Kidney capillary endothelial cell (primary cell): ENCODE measurements at places on chromosomes 2 and 18.

- no peak for DNase-seq
These were observed 7.6 kb downstream of the ITGA6 start for GRCh38 chr2:172434821-172435605.

- no peak for DNase-seq
These were observed 195.7 kb downstream of the ZFP36L2 start for GRCh38 chr2:43030551-43031307.

GRCh38 chr2:136787970-136788369, 22.6 kb downstream of the THSD7B start:
- no peak for DNase-seq

GRCh38 chr2:237552908-237553307, 13.5 kb upstream of the PRLH start:
- no peak for DNase-seq

- peak; percentile 92 for DNase-seq
These were observed at the start of gene MAP4K3 for GRCh38 chr2:39436592-39437521. MAP4K3 (minus strand) TSS chr2:39437285; CDS start chr2:39436987, 298 bp downstream.

DNA sequence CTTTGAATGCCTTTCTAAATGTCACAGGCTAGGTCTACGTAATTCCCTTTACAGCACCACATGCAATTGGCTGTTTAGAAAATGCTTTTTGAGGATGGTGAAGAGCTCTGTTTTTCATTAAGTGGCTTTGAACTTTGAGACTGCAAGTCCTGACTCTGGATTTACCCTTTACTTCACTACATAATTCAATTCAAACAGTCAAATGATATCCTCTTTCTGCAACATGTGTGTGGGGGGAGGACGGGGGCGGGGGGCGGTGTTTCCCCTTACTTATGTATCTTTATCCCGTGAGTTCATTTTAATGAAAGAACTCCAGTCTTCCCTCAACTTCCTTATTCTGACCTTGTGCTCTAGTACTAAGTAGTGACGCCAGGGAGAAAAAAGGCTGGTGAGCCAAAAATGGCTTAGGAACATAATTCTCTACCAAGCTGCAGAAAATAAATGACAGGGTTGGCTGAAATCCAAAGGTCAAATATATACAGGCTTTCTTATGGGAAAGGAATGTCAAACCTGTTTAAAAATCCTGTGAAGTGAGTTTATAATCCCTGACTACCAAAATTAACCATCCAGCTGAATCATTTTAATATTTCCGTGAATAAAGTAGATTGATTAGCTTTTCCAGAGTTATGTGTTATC, 119.6 kb downstream of the SLC8A1 start:
- peak; percentile 88 for DNase-seq

DNA sequence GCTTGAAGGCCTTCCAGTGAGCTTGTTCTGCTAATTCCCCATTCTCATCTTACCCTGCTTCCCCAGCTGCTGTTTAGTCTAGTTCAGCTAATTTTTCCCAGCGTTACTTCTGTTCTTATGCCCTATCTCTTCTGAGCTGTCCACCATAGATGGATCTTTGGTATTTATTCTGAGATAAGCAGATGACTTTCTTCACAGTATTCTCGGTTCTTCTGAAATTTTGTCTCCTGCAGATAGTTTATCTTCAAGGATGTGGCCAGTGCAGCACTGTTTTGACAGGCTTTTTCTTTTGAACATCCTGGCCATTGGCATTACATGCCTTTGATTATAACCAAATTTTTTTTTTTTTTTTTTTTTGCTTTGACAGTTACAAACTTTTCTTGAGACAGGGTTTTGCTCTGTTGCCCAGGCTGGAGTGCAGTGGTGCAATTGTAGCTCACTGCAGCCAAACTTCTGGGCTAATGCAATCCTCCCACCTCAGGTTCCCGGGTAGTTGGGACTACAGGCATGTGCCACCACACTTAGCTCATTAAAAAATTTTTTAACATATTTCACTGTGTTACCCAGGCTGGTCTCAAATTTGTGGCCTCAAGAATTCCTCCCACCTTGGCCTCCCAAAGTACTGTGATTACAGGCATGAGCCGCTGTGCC, 134.2 kb downstream of the WDSUB1 start:
- DNase-seq: no peak

DNA sequence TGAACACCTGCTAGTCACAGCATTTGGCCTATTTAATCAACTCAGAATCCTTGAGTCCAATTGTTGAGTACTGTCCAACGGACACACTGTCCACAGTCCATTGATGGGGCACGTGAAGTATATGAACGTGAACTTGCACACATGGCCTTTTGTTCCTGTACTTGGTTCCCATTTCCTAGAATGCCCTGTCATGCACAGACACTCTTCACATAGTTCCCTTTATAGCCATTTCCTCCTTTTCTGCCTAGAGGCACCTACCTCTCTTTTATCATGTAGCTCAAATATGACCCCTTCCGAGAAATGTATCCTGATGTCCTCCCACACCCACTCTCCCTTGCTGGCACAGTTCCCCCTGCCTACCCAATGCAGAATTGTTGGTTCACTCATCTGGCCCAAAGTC, 8.7 kb upstream of the CRYGA start:
- DNase-seq: no peak

- no peak for DNase-seq
These were observed 424.6 kb upstream of the VRK2 start for GRCh38 chr2:57622009-57622408.

GRCh38 chr2:110823165-110823564, 90.8 kb downstream of the ACOXL start:
- no peak for DNase-seq

- DNase-seq: no peak
These were observed 79.3 kb downstream of the PLA2R1 start for GRCh38 chr2:159982842-159983785.

DNA sequence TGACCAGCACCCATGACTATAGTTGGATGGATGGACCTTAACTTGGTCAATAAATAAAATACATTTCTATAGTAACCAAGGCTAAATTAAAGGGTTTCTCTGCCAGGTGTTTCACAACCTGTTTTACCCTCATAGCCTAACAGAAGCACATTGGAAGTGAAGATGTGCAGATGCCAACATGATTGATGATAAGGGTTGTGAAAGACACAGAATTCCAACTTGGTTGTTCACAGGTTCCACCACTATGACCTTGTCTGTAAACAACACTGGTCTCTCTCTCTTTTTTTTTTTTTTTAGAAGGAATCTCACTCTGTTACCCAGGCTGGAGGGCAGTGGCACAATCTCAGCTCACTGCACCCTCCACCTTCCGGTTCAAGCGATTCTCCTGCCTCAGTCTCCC, 37.5 kb upstream of the PTH2R start:
- DNase-seq: no peak

DNA sequence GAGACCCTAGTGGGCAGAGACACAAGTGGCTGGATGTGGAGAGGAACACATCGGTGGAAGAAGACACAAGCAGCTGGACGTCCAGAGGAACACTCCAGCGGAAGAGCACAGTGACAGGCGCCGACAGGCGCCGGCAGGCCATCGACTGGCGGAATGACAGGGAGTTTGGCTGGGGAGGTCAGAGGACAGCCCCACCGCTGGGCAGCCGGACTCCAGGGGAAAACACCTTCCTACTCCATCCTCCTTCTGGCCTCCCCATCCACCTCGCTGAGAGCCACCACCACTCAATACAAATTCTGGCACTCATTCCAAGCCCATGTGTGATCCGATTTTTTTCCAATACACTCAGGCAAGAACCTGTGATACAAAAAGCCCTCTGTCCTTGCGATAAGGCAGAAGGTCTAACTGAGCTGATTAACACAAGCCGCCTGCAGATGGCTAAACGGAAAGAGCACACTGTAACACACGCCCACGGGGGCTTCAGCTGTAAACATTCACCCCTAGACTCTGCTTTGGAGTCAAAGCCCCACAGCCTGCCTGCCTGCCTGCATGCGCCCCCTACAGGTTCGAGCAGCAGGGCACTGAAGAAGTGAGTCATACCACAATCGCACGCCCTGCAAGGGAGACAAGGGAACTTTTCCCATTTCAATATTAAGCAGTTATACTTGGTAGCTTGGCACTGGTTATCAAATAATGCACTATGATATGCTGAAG, 50.2 kb upstream of the LRP1B start:
- no peak for DNase-seq

- no peak for DNase-seq
These were observed 20.9 kb upstream of the TFPI start for GRCh38 chr2:187574969-187575750.

DNA sequence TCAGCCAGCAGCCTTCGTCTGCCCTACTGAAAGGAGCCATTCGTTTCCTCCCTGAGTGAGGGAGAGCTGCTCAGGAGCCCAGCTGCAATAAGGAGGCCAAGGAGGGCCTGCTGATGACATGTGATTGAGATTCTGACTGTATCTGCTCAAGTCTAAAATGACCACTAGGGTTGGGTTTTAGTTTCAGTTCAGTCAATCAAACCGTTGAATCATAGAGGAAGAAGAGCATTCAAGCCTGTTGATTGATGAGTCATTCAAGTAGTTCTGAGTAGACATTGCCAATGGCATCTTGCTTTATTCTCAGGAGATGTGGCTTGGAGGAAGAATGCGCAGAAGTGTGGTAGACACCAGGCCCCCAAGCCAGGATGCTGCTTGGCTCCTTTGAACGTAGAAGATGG, 19.9 kb upstream of the BCL2L11 start:
- peak; percentile 6 for DNase-seq

DNA sequence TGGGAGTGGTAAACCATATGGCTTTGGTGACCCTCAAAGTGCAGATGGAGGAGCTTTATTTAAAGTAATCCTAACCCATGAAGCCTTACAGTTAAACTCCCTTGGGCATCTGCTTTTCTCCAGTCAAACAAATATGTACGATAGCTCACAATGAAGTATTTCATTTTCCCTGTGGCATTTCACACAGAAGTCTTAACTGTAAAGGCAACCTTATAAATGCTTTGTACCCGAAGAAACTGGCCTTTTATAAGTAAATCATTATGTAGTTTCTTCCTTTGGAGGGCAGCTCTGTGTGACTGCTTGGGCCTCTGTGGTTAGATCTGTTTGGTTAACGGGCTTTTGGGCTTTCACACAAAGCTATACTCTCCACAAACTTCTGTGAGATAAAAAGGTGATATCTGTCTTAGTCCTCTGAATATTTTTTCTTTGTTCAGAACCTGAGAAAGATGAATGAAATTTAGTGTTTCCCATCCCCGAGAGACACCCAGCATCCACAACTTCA, 46.6 kb downstream of the SCN1A start:
- DNase-seq: no peak

DNA sequence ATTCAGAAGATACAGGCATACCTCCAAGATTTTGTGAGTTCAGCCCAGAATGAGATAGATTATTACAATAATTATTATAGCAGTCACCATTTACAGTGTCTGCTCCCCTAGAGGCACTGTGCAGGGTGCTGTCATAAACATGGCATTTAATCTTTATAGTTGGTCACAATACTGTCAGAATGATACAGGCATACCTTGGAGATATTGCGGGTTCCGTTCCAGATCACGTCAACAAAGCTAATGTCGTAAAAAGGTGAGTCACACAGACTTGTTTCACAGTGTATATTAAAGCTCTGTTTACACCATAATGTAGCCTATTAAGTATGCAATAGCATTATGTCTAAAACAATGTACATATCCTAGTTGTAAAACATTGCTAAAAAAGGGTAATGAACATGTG, 45.6 kb downstream of the ZRANB3 start:
- DNase-seq: no peak

DNA sequence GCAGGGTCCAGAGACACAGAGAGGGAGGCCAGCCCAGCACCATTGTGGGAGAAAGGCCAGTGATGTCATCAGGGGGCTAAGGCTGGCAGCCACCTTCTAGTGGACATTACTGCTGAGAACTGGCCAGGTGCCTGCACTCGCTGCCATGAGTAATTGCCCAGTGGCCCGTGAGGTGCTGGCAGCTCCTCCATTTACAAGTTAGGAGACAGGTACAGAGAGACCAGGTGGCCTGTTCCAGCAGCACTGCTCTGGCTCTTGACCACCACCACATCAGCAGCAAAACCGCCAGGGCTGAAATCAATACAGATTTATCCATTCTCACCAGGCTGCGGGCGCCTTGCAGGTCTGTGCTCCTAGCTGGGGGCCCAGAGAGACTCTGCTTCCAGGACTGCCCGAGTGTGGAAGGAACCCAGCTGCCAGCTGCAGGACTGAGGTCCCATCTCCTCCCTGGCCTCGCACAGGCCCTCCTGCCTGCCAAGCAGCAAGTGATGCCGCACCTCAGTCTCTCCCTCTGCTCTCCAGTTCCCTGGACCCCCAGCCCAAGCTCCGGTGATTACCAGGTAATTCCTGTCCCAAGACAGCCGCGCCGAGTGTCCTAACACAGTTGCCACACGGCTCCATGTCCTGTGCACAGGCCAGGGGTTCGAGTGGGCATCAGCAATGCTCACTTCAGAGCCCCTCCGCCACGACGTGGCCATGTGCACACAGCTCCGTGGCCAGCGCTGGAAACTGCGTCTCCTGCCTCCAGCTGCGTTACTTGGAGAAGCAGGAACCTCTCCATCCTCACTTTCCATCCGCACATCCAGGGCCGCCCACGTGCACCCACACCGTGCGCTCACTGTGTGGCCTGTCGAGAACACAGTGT, 101.0 kb upstream of the CTDP1 start:
- DNase-seq: no peak

DNA sequence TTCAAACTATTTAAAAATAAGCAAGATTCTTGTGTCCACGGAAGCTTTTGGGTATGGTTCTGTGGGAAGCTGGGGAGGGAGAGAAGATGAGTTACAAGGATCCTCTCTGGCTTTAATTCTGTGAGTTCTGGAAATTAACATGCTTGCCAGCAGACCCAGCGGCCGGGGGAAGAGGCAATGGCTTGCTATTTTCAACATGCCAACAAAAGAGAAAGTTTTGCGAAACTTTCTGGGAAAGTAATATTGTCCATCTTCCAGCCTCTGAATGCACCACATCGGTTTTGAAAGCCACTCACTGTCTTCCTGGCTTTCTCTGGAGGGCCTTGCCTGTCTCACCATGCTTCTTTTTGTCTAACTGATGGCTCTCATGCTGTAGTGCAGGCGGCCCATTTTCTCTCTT, 85.7 kb downstream of the EN1 start:
- no peak for DNase-seq

GRCh38 chr2:6982934-6983589, 65.8 kb downstream of the RNF144A start:
- no peak for DNase-seq

DNA sequence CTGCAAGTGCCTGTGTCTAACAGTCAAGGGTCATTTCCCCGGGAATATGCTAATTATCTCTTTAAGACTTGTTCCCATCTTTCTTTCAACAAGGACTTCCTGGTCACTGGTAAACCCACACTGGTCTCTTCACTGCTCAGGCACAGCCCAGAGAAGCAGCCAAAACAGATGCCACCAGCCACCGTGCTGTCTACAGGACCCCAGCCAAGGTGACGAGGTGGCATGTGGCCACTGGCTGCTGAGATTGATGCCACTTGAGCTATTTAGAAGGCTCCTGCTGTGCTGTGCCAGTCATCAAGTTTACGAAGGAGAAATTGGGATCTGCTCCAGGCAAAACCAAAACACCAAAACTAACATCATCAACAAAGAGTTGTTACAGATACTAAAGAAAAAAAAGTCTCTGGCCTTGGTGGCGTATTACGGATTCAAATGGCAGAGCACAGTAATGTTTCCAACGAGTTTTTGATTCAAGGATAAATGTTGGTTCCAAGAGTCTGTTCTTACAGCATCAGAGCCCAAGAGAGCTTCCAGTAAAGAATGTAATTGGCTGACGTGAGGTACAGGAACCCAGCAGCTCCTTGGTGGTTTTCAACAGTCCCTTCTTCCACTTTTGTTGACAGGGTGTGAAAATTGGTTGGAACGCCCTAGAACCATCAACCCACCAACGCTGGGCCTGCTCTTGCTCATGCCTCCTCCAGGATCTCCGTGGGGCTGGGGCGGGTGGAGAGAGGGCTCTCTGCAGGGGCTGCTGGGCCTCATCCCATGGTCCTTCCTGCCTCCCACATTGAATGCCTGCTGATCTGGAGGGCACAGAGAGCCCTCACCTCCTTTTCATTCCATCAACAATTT, 63.7 kb upstream of the ZCCHC2 start:
- no peak for DNase-seq
